AG04450 (cell line): ENCODE measurements at places on chromosomes 16 and 17.
A peak's percentile ranks its signal among the peaks of the same experiment; 100 is the strongest.

- peak; percentile 67 for DNase-seq
Observed at GRCh38 chr16:51538707-51539498, 387.8 kb upstream of the SALL1 start.

DNA sequence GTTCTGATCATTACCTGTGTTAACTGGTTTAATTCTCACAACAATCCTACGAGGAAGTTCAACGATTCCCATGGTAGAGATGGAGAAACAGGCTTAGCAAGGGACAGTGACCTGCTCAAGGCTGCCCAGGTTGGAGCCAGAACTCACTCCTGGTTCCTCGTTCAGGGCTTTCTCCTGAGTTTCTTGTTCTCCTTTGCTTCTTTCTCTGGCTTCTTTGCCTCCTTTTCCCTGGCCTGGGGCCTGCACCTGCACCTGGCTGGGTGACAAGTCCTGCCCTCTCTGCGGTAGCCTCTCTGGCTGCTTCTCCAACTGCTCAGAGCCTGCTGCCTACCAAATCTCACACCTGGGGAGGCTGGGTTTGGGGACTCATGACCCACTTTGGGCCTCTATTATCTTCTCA, 2.8 kb downstream of the CCL22 start:
- no peak for DNase-seq

- peak; percentile 92 for DNase-seq
Observed at GRCh38 chr16:69396187-69397061, 10.6 kb upstream of the TERF2 start.

DNA sequence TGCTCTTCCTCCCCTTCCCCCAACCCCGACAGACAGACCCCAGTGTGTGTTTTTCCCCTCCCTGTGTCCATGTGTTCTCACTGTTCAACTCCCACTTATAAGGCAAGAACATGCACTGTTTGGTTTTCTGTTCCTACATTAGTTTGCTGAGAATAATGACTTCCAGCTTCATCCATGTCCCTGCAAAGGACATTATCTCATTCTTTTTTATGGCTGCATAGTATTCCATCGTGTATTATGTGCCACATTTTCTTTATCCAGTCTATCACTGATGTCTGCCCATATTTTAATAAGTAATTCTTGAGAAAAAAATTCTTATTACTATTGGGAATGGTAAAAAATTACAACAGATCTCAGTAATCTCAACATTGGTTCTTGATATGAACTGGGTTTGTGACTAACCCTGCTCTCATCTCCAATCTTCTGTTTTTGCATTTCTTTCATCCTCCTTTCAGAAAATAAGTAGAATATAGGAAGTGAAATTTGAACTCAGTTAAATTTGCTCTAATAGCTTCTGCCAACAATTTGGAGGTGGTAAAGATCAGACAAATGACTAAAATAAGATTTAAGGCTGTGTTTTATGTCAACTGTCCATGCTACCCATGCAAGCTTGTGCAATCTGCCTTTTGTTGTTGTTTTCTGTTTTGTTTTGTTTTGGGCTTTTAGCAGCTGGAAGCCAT, 11.1 kb downstream of the MARF1 start:
- no peak for DNase-seq

DNA sequence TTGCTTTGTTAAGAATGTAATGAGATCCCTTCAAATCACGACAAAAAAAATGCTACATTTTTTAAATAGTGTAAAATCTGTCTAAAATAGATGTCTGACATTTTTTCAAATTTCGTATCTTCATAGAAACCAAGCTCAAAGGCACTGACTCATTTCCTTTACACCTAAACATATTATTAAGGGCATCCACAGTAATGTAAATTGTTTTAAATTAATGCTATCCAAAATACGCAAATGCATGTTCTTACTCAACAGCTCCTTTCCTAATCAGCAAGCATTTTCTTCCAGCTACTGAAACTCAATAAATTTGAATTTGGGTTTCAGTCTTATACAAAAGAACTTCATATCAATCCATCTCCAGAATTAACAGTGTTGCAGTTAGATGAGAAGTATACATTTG, 4.3 kb downstream of the C16orf87 start:
- peak; percentile 49 for DNase-seq

DNA sequence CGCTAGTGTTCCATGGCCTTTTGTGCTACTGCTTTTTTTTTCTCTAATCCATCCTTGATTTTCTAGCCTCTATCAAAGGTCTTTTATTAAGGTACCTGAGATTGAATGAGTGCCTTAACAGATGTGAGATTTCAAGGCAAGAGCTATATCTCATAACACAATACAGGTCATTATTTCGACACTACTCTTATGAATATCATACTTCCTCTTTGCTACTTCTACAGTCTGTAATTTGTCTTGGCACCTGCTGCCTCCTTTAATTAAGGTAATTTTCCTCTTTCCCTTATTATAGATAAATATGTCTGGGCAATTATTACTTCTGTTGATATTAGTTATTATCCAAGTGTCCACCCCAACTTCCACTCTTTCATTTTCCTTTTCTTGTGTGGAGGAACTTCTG, 5.3 kb downstream of the KRT28 start:
- DNase-seq = no peak

DNA sequence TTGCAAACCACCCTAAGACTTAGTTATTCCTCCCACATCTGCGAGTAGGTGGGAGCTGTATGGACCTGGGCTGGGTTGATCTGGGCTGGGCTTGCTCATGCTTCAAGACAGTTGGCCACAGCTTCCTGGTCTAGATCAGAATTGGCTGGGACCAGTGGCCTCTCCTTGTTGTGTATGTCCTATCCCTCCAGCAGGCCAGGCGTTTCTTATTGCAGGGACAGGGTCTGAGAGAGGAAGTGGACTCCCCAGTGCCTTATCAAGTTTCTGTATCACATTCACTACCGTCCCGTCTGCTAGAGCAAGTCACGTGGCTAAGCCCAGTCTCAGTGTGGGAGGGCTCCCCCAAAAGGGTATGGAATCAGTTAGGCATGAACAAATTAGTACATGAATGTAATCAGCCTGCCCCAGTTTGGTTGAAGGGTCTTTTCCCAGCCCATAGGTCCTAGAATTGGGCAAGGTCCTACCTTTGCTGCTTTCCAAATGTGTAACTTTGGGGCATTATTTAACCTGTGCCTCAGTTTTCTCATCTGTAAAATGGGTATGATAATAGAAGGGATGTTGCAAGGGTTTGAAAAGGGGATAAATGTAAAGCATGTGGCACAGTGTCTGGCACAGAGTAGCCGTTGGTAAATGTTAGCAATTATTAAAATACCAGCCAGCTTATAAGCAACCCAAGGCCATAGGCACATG, 36.0 kb downstream of the NKD1 start:
- no peak for DNase-seq

- DNase-seq = peak; percentile 95
Observed at GRCh38 chr16:4944333-4945281, 7.7 kb upstream of the PPL start.

- DNase-seq = no peak
Observed at GRCh38 chr16:1323296-1324239, 9.9 kb upstream of the BAIAP3 start.

DNA sequence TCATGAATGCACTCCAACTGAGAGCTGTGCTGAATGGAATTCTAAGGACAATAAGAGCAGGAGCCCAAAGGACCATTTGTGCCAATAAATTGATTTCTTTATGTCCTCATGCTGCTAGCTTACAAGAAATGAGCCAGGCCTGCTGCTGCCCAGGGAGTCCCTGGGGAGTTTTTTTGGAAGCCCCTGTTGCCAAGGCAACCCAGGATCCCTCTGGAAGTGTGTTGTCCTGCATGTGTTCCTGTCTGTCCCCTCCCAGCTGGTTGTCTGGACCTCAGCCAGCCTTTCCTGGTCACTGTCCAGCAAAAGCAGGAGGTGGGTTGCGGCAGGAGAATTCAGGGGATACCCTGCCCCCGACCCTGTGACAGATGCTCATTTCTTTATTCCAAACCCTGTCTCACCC, 51.0 kb upstream of the GPRC5B start:
- no peak for DNase-seq

DNA sequence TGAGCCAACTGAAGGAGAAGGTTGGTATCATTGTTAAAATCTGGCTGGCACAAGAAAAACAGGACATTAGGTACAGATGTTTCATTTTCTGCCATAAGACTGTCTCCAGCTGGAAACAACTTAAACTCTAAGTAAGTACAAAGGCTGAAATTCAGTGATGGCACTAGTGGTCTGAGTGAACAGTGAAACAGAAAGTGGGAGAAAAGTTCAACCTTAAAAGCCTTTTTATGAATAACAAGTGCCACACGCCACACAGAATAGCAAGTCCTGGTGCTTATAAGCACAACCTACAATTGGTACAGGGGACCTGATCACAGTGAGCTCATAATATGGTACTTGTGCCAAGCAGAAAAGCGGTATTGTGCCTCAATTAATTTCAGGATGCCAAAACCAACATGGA, 56.7 kb downstream of the CEP112 start:
- no peak for DNase-seq
